ENCODE measurements at places on chromosomes 2 and 18.
A peak's percentile ranks its signal among the peaks of the same experiment; 100 is the strongest.

- no peak for DNase-seq
Measured at GRCh38 chr18:45684341-45685115, 39.5 kb upstream of the SLC14A1 start.

DNA sequence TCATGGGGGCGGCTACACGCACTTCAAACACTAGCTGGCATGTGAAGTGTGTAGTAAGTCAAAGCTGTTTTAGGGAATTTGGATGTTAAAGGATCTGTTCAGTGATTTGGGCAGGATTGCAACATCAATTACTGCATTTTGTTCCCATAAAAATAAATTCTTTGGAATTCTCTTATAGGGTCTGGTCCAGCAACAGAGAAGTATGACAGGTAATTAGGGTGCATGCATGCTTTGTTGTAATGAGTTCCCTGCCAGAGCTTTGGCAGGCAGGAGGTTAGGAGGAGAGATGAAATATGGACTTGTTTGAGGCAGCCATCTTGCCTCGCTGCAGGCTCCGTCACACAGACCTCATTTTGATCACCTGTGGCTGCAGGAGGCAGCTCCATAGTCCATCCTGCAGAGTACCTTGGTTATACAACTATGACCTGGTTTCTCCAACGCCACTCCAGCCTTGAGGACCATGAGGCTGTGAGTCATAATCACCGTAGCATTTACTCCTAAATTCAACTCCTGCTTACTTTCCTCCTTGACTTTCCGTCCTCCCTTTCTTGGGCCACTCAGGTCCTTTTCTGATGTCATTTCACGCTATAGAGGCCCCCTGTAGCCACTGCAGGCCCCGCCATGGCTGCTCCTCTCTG, 26.5 kb upstream of the EML4 start:
- no peak for DNase-seq

DNA sequence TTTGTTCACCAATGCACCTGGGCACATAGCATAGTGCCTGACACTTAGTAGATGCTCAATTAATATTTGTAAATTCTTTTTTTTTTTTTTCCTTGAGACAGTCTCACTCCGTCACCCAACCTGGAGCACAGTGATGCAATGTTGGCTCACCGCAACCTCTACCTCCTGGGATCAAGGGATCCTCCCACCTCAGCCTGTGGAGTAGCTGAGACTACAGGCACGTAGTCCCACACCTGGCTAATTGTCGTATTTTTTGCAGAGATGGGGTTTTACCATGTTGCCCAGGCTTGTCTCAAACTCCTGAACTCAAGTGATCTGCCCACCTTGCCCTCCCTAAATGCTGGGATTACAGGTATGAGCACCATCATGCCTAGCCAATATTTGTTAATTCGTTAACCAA, 23.2 kb upstream of the LPIN2 start:
- no peak for DNase-seq

DNA sequence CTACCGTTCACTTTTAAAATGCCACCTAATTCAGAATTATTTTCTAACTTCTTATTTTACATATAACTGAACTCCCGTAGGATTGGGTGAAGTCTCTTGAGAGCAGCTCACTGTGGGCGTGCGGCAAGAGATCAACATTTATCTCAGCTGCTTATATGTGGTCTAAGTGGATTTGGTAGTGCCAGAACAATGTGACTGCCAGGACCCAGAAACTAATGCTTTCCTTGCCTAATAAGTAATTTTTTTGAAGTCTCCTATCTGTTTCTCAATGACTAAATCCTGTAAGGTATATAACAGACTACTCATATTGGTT, 11.2 kb upstream of the NFE2L2 start:
- DNase-seq, result peak; percentile 52

DNA sequence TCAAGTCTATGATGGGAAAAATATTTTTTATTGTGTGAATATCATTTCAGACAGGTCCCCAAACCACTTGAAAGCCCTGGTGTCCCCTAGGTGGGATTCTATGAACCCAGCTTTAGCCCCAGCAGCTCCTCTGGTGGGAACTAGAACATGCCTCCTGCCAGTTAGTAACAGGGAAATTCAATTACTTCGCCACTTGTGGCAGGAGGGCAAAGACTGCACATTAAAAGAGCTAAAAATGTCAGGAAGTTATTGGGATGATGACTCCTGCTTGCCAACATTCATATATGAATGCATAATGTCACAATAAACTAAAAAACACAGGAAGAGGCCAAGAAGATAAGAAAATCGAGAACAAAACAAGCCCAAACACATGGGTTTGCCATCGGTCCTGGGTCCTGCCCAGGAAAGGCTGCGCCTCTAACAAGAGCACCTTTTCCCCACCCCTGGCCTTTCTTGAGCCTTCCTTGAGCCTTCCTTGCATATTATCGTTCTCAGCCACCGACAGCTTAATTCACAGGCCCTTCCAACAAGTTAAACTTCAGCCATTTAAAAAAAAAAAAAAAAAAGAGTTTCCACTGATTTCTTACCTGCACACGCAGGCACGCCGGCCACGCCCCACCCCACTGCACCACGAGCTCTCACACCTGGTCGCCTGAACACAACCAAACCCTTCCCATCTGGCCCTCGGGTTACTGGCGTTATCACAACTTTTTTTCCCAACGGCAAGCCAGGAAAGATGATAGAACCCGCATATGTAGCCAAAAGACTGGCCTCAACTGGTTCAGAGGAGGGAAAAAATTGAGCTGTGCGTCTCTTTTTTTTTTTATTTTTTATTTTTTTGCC, 23.4 kb downstream of the BCL11A start:
- DNase-seq, result no peak

DNA sequence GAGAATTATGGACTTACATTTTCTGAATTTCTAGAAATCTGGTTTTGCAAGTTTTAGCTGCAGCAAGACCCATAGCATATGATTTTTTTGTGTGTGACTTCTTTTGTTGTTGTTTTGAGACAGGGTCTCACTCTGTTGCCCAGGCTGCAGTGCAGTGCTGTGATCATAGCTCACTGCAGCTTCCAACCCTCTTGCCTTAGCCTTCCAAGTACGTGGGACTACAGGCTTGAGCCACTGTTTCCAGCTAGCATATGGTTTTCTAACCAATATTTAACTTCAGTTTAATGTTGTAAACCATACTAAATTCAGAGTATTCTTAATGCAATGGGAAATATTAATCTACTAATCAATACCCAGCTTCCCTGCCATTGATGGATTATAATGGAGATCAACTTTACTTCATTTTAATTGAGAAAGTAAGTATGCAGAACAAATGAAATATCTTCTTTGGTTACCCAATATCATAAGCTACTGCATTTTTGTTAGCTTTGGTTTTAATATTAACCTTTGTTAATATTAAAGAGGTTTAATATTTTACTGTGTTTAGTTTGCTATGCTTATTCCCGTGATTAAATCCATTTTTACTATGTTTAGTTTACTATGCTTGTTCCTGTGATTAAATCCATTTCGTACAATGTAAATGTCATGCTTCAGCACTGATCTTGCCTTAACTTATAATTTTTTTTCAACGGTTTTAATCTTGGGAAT, 273.4 kb upstream of the TMEFF2 start:
- DNase-seq, result no peak

DNA sequence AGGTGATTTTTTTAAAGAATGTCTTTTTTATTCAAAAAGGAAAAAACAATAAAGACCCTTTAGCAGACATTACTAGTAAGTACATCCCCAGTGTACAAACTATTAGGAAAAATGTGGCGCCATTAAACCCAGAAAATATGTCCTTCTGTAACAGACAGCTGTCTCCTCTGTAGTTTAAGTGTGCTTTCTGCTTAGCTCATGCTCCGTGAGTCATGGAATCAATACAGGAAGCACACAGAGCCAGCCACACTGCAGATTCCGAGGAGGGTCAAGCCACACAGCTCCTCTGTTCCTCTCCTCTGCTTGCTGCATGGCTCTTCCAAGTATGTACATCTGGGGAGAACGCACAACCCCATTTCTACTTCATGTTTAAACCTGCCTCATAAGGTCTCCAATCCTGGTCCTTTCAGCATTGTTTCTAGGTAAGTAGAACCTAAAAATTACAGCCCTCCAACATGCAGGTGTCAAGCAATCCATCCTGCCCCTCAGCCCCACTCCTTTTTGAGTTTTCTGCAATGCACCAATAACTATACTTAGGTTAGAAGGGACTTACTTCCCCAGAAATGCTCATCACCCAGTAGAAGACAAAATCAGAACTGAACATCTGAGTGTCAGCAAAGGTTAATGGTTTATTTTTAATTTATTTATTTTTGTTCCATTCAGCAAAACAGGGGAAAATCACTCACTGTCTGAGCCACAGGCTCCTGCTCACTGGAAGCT, 37.5 kb downstream of the ACVR1 start:
- DNase-seq, result peak; percentile 89

DNA sequence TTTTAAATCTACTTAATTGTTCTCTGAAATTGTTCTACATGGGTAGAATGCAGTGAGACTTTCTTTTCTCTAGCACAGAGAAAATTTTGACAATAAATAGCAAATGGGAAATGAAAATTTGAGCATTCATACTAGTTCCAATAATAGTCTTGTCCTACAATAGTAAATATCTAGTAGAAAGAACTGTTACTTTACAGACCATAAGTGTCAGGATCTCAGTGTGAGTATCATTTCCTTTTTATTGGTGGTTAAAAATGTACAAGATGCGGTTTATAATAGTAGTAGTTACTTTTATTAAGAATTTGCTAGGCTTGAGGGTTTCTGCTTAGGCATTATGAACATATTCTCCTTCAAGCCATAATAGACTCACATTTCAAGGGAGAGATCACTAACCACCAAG, 43.2 kb downstream of the KCNE4 start:
- DNase-seq, result no peak

DNA sequence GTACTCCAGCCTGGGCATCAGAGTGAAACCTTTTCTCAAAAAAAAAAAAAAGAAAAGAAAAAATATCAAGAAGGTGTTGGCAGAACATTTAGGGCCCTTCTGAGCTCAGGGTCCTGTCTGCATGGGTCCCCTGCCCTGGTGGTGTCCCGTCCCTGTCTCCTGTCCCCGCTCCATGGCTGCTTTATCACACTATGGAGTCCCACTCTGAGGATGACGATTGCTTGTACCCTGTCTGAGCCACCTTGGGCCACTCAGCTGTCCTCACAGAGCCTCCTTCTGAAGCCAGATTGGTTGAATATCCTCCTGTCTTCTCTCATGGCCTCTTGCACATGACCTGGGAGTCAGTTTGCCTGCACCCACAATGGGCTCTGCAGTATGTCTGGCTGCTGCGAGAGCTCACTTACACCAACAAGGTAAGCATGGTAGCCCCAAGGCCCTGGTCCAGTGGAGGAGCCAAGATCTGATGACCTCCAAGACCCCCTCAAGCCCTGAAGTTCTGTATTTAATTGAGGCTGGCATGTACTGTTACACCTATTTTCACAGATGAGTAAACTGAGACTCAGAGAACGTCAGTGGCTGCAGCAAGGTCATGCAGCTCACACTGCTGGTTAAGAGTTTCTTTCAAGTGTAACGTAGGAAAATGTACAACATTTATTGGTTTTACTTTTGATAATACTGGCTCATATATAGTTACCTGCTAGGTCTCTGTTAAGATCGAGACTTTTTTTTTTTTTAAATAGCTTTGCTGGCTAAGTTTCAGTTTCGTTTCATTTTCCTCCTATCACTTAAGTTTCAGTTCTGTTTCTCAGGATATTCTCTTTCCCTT, 16.9 kb upstream of the ZCCHC2 start:
- DNase-seq, result no peak

- no peak for DNase-seq
Measured at GRCh38 chr2:215811409-215812345, 201.7 kb downstream of the MREG start.

- no peak for DNase-seq
Measured at GRCh38 chr2:174667250-174667860, 69.8 kb upstream of the WIPF1 start.

DNA sequence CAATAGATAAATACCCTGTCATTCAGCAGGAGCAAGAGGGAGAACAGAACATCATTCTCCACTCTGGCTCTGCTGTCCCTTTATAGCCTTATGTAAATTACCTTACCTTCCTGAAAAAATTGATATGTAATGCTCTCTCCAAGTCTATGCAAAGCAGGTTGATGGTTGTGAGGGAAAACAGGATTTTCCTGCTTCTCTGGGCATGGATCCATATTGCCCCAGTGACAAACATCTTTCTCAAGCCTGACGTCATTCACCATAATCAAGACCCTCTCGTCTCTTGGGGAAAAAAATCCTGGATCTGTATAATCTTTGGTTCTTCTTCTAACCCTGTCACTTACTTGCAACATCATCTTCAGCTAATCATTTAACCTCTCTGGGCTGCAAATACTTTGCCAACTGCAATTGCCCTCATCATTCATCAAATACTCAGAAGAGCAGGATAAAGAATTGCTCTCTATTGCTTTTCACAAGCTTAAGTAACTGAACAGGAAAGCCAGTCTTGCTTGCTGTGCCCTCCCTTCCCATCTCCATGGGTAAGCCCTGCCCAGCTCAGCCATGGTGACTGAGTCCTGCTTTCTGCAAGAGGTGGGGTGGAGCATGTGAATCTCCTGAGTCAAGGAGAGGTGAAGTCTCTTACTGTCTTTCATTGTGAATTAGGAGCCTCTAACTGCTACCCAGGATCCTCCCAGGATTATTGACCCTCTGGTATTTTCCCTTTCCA, 123.7 kb upstream of the KLF7 start:
- DNase-seq, result no peak

DNA sequence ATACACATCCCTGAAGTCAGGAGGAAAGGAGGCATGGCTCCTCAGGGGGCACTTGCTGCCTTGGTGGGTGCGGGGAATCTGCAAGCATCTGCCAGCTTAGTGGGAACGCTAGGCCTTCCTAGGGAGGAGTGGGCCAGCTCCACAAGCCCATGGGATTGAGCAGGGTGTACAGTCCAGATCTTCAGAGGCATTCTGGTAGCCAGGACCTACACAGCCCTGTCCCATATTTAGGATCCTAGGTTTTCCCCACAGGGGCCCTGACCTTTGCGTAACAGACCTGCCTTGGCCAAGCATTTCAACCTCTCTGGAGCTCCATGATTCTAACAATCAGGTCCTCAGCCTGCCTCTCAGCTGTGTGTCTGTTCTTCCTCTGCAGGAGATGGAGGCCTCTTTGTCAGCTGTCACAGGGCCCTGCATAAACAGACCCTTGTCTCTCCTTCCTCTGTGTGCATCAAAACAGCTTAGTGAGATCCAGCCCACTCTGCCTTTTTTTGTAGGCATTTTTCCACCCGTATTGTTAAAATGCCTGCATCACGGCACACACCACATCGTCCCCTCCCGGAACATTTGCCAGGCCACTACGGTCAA, 140.2 kb upstream of the NDUFV2 start:
- DNase-seq, result no peak

GRCh38 chr18:22465859-22466457, 48.2 kb upstream of the CTAGE1 start:
- DNase-seq, result peak; percentile 96
